Pancreas (tissue), 10 donors: ENCODE measurements at places on chromosomes 16 and 17.
A peak's percentile ranks its signal among the peaks of the same experiment; 100 is the strongest.

DNA sequence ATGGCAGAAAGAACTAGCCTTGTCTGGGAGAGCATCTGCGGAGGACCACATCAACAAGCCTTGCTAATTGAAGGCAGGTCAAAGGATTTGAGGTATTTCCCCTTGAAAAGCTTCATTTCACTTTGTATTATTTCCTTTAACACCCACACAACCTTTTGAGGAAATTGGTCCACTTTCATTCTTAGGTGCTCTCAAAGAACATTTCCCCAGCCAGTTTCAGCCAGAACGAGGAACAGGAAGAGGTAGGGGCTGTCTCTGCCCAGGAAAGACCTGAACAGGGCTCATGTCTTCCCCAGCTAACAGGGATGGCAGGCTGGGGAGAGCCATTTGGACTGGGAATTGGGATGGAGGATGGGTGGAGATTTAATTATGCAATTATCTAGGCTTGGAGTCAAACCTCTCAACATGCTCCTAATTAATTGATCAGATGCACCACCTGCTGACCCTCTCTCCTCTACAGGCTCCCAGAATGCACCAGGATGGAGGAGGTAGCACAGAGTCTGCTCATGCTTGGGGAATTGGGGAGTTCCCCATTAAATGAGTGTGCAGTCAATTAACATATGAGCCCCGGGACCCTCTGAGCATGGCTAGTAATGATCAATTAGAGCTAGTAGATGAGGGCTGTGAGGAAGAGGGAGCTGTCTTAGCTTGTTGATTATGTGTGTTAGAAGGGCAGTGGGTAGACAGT, 84.6 kb downstream of the GP2 start:
- no peak for DNase-seq

- peak; percentile 29 for DNase-seq
Measured at GRCh38 chr16:80824623-80825364, 20.4 kb upstream of the CDYL2 start.

GRCh38 chr17:16351831-16352230, 1.4 kb downstream of the CENPV start:
- DNase-seq = no peak

GRCh38 chr17:21512307-21513011, 136.3 kb downstream of the KCNJ12 start:
- no peak for DNase-seq

GRCh38 chr17:41777157-41777573, 9.3 kb downstream of the JUP start:
- DNase-seq = no peak
